Activated CD4-positive, alpha-beta T cell treated with anti-CD3 and anti-CD28 coated beads, Interleukin-10, Interleukin-2, amounts not matched to agents 100 ng/mL and 50 ng/mL, durations not matched to agents 16 hours and 8 hours (primary cell): ENCODE measurements at places on chromosomes 7 and 10.
A peak's percentile ranks its signal among the peaks of the same experiment; 100 is the strongest.

DNA sequence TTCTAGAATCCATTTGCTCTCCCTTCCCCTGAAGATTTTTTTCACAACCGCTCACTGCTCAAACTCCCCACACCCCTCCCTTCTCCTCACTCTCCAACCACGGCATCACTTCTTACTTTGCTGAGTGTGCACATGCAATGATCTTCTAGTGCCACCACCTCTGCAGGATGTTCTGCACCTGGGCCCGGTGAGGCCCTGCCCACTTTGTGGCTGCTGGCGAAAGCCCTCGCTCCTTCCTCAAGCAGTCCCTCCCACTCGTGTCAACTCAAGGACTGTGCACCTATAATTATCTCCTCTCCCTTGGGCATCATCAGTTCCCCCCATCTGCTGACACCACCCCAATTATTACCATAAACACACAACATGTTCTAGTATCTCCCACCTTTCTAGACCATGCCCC is 91.0 kb upstream of the LANCL2 start:
- DNase-seq = no peak

- DNase-seq = no peak
Measured at GRCh38 chr7:55154096-55154495, 135.3 kb downstream of the EGFR start.

DNA sequence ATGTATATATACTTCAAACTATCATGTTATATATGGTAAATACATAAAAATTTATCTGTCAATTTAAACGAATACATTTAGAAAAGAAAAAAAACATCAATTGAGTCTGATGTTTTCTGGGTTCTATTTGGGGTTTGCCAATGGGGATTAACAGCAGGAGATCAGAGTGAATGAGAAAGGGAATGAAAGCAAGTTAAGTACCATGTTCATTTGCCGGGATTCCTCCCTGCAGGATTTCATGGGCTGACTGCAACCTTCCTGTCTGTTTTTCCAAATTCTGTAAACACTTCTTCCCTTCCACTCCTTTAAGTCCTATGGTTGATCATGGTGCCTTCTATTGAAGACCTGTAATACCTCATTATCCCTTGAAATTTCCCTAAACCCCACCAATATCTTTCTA is 33.9 kb upstream of the SEMA3A start:
- DNase-seq = no peak

GRCh38 chr7:101784292-101785127 is 32.9 kb upstream of the CUX1 start:
- no peak for DNase-seq

DNA sequence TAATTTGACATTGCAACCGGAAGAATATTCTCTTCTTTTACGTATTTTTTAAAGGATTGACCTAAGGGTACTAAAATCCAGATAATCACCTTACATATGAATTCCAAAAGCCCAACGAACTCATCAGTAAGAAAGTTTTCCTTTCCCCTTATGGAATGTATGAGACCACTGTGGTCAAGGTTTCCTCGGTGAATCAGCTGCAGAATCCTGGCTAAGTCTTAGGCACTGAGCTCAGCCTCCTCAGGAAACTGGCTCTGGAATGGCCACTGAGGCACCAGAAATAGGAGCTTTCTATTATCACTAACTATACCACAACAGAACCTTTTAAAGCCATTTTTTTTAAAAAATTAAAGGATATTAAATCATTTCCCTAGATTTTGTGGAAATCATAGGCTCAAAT is 21.0 kb downstream of the SVIL start:
- DNase-seq = no peak

DNA sequence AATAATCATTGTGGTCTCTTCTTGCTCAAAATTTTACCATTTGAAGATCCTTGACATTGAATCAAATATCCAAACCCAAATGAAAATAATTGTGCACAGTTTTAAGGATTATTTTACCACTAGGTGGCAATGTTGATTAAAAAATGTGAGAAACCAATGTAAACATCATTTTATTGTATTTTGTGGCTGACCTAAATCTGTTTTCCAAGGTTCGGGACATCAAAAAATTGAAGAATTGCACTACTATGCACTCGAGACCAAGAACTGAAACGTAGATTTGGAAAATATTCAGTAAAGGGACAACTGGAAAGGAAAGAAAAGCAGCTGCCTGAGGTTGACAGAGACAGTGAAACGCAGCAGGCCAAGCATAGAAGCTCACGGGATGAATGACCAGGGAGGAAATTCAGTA is 259.3 kb downstream of the SNX13 start:
- peak; percentile 28 for DNase-seq

DNA sequence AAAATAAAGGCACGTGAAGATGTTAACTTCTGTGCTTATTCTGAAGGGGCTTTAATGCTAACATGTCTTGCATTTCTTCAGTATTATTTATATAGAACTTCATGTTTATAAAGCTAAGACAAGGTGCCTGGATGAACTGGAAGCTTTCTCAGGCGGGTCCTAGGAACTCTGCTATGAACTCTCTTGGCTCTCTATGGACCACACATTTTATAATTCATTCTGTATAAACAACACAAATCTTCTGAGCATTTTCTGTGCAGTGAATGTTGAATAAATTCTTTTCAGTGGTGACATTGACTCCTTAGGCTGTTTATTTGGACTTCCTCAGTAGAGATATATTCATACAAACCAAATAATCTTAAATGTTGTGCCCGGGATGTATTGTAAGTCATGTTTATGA is 79.6 kb downstream of the TRIL start:
- no peak for DNase-seq

- DNase-seq = peak; percentile 95
Measured at GRCh38 chr10:75230600-75231038, 5.1 kb downstream of the COMTD1 start.

GRCh38 chr7:129841465-129841864 is 111.3 kb downstream of the UBE2H start:
- DNase-seq = peak; percentile 38

- no peak for DNase-seq
Measured at GRCh38 chr7:84971360-84971759, 215.5 kb downstream of the SEMA3D start.

GRCh38 chr10:4383651-4384098 is 442.3 kb upstream of the AKR1E2 start:
- no peak for DNase-seq
